ENCODE measurements at places on chromosomes 3 and 15.
A peak's percentile ranks its signal among the peaks of the same experiment; 100 is the strongest.

GRCh38 chr3:15291589-15292541 lies 40.5 kb downstream of the SH3BP5 start:
- no peak for DNase-seq

DNA sequence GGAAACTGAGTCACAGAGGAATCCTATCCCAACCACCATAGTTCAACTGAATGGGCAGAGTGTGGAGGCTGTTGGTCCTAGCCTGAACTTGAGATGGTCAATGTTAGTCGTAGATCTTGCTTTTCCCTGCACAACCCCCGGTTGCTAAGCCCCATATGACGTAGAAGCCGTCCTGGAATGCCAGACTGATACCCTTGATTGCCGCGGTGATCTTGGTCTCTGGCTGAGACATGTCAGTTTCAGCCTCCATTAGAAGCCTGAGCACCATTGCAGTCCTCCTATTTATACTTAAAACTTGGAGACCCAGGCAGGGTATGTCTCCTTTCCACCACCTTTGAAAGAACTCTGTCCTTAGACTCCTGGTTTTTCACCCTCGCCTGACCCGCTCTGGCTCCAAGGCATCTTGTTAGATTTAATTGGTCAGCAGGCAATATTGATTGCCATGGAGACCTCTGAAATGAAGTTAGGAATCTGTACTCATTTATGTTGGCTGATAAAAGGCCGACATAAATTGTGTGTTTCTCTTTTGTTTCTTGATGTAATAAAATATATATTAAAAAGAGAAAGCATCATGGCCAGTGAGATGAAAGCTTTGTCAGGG lies 53.4 kb downstream of the RPLP1 start:
- no peak for DNase-seq

DNA sequence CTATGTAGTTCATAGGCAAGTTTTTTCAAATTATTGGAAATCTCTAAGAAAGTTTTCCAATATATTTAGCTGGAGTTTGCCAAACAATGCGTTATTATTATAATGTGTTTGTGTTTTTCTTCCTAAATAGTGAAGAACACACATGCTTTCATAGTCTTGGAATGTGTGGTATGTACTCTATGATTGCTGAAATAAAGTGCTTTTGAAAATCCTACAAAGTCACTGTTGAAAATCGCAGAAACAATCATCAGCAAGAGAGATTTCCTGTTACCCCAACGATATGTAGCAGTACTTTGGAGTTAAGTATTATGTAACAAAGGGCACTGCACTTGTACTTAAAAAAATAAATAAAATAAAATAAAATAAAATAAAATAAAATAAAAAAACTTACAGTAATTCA lies 796.2 kb downstream of the NAALADL2 start:
- DNase-seq, result no peak

DNA sequence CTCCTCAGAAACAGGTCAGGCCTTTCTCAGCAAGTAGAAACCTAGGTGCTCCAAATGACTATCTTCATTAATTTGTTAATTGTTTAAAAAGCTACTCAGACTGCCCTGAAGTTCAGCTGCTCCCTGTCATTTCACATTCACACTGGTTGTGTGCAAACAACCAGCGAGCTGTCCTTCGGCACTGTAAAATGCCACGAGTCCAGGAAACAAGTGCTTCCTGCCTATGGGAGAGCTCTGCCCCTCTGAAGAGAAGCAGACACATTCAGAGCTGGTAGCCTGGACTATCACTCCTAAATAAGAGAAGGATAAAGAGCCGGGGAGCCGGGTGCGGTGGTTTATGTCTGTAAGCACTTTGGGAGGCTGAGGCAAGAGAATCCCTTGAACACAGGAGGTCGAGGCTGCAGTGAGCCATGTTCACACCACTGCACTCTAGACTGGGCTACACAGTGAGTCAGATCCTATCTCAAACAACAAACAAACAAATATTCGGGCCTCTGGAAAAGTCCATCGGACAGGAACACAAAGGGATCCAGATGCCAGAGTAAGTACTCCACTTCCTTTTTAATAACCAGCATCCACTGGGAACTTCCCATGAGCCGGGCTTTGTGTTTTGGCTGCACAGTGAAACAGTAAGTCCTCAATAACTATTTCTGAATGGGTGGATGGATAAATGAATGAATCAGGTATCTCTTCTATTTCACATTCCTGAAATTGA lies 114.4 kb upstream of the WNT5A start:
- no peak for DNase-seq

DNA sequence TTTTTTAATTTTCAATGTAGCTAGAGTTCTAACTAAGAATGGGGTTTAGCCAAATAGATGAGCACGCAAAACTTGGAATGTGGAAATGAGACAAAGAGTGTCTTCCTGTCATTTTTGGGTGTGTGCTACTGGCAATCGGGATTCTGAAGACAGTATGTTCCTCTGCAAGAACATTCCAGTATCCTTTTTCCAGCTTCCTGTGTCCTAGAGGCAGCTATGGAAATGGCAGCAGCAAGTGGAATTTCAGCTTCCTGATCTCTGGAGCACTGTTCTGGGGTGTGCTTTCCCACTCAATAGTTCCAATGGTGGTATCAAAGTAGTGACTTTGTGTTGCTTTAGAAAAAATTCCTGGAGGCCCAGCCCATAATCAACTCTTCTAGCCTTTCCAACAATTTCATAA lies 642.9 kb upstream of the KCNMB2 start:
- DNase-seq, result no peak

DNA sequence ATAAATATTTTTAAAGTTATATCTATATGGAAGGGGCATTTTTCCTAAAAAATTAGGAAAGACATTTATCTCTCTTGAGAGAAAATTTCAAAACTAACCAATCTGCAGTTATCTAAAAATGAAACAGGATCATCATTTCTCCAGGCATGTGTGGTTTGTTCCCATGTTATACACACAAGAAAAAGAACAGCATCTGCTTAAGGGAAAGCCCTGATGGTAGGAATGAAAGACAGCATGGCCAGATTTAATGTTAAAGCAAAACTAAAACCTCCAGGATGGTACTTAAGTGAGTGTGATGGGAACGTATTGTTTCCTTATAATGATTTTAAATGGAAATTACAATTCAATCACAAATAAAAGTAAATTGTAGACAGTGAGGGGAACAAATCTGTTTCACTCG lies 46.2 kb upstream of the GYG1 start:
- no peak for DNase-seq

- DNase-seq, result no peak
These were observed 155.7 kb downstream of the NEK10 start for GRCh38 chr3:27213450-27213849.

GRCh38 chr3:67526246-67526645 lies 128.2 kb downstream of the SUCLG2 start:
- DNase-seq, result no peak

GRCh38 chr3:4845882-4846281 lies 133.4 kb upstream of the BHLHE40 start:
- no peak for DNase-seq

DNA sequence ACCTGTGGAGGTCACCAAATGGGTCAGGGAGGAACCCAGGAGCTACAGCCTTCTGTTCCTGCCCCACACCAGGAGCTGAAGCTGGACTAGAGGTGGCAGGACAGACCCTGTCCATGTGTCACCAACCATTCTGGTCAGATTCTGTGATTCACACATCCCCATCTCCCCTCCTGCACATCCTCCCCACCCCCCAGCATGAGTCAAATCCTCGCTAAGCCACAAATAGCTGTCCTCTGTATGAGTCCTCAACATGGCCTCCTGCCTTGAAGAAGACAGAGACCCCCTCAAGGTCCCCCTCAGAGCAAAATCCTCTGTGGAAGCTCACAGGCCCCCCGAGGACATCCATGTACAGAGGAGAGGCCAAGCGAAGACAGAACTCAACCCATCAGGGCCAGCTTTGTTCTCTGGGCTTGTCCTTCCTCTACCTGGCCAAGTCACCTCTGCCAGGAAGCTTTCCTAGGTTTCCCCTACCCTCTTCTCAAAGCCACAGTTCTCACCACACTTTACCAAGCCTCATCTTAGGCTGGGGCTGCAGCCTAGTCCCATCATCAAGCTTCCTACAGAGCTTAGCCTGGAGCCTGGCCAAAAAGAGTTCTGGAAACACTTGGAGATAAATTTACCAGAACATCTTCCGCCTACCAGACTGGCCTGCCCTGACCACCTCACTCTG lies 17.1 kb downstream of the CACNA2D2 start:
- DNase-seq, result peak; percentile 39

- no peak for DNase-seq
These were observed 55.6 kb downstream of the PLXNA1 start for GRCh38 chr3:127038466-127038865.

DNA sequence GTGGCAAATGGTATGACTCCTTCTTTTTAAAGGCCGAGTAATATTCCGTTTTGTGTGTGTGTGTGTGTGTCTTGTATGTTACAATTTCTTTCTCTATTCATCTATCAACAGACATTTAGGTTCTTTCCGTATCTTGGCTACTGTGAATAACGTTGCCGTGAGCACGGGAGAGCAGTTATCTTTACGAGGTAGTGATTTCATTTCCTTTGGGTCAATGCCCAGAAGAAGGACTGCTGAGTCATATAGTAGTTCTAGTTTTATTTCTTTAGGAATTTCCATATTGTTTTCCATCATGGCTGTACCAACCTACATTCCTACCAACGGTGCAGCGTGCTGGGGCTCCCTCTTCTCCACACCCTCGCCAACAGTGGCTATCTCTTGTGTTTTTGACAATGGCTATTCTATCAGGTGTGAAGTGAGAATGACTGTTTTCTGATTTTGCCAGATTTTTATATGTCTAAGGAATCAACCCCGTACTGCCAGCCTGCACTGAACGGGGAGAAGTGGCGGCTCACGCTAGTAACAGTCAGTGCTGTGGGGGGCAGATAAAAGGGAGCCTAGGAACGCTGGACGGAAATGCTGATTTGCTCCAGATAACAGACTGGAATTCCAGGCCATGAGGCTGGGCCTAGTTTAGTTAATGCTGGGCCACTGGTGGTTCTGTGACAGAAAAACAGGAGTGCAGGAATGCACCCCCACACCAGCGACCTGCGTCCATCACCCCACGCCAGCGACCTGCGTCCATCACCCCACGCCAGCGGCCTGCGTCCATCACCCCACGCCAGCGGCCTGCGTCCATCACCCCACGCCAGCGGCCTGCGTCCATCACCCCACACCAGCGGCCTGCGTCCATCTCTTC lies 168.1 kb downstream of the XXYLT1 start:
- DNase-seq, result no peak

DNA sequence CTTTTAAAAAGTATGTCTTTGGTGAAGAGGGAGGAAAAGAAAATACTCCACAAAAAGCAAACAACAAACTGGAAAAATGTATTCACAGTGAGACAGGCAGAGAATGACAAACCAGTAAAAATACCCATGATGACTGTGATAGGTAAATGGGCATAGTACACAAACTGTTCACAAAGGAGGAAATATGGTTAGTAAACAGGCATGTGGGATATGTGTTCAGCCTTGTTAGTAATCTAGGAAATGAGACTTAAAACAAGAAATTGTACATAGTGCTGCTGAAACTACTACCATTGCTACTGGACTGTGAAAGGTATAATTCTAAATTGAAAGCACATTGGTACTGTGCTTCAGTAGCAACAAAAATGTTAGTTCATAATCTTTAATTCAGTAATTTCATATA lies 50.1 kb downstream of the UBE2E2 start:
- DNase-seq, result no peak

GRCh38 chr3:197226179-197226578 lies 72.2 kb downstream of the DLG1 start:
- DNase-seq, result no peak

DNA sequence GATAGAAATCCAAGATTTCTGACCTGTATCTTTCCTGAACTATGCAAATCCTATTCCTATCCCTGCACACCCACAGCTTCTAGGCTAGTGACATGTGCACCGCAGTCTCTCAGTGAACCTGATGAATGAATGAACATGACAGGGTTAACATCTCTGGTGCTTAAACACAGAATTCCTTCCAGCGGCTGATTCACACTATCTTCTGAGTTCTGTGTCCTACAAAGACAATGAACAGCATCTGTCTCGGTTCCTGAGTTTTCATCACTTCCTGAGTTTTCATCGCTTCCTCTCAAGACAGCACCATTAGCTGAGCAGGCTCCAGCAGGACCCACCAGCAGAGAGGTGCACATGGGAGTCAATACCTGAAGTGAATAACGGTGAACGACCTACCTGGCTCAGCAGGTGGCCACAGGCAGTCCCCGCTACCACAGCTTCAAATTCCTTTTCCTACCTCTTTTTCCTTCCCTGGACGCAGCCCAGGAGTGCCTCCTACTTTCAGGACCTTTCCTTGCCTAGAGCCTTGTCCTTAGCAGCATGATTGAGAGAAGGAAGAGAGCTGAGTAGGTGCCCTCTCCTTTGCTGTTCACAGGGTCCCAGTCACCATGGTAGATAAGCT lies 113.5 kb downstream of the IGF2BP2 start:
- DNase-seq, result no peak

DNA sequence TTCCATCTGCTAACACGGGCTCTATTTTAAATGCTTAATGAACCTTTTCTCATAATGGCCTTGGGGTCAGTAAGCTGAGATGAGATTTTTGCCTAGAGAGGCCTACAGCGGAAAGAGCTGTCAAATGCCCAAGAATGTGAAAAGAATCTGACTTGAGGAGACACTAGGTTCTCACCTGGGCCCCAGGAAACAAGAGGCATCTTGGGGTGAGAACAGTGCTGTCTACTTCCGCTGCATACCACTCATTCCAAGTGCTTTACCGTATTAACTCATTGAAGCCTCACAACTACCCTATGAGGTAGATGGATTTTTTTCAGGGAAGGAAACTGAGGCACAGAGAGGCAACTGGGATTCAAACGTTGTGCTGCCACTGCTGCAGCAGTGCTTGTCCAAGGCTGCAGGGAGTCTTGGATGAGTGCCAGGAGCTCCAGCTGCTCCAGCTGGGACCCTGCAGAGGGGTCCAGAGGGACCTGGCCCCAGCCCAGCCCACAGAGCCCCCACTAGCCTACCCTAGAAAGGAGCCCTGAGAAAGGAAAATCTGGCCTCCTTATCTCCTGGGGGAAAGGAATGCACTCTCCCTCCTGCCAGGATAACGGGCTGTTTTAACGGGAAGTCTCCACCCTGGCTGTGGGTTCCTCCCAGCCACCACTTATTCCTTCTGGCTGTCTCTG lies 68.4 kb downstream of the SLC12A8 start:
- DNase-seq, result no peak

- no peak for DNase-seq
These were observed 170.8 kb downstream of the XXYLT1 start for GRCh38 chr3:195099951-195100785.

DNA sequence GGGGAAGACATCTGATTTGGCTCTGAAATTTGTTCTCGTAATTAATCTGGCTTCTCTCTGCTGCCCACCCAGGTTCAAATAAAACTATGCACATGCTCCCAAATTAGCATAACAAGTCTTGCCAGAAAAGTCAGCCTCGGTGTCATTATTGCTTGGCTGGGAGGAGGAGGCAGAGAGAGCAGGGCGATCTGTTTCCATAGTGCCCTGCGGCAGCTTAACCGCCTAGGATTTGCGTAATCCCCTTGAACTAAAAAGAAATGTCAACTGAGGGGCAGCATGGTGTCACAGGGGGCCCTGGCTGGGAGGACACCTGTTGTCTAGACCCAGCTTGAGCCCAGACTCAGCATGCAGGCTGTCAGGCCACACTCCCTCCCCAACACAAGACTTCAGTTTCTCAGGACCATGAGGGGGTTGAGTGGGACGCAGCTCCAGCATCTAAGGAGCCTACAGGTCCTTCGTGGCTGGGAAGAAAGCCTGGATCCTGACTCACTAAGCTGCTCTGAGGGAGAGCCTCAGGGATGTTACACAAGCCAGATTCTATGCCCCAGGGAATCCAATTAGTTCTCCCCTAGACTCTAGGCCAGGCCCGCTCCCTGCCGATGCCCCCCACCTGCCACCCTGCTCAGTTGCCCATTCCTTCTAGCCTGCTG lies 17.3 kb downstream of the MRPS11 start:
- no peak for DNase-seq

GRCh38 chr3:184466413-184466960 lies 86.6 kb downstream of the CHRD start:
- peak; percentile 18 for DNase-seq

GRCh38 chr15:80440024-80440423 lies 35.8 kb downstream of the ARNT2 start:
- no peak for DNase-seq

All from DMS79 treated with DMSO at 0.1 percent for 48 hours (cell line).